ENCODE measurements at places on chromosomes 3 and 15.

- DNase-seq, result no peak
Measured at GRCh38 chr15:69313432-69314000, 14.8 kb downstream of the PAQR5 start.

DNA sequence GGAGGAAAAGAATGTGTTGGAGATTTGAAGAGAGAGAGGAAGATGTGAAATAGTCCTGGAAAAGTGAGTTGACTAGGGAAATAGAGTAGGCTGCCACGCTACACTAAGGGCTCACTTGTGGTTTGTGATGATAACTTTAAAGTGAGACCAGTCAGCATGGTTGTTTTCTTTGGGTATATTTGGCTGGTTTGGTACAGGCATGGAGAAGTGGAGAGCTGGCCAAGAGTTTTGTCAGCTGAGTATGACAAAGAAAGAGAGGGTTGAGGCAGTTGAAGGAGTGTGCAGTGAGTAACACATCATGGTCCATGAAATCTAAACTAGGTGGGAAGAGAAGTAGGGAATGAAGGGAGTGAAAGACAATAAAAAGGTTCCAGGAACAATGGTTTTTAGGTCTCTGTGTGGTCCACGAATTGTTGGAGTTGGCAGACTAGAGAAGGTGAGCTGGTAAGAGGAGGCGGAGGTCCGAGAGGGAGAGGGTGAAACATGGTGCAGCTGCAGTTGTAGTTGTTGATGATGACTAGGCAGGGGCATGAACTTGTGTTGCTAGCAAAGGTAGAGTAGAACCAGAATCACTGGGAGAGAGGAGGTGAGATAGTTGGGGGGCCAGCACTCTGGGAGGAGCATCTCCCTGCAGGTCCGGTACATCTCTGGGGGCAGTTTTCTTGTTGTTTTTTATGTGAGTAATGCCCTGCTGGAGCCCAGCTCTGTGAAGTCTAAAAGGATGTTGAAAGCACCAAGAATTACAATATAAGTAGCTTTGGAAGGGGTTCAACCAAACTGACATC is 21.0 kb downstream of the ZNF80 start:
- no peak for DNase-seq

DNA sequence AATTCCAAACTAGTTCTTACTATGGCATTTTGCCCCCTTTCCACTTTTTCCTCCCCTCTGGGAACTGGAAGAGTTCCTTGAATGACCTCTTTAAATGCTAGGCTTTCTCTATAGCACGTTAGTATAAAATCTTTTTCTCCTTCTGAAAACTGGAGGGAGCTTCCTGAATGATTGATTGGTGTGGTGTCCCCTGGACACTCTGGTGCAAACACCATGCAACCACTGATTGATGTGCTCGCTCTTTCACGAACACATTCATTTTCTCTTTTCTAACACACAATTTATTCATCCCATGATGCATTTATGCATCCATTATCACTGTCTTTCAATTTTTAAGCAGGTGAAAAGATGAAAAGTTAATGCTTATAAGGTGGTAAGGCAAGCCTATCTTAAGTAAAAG is 159.1 kb upstream of the NANOGP8 start:
- DNase-seq, result no peak

- DNase-seq, result peak; percentile 95
Measured at GRCh38 chr3:47513125-47513929, at the start of gene ELP6. Gene ELP6, minus strand, starts transcription at chr3:47513712. Its CDS starts 122 bp downstream, at chr3:47513590.

GRCh38 chr15:92520914-92521623 is 127.4 kb downstream of the ST8SIA2 start:
- DNase-seq, result no peak

DNA sequence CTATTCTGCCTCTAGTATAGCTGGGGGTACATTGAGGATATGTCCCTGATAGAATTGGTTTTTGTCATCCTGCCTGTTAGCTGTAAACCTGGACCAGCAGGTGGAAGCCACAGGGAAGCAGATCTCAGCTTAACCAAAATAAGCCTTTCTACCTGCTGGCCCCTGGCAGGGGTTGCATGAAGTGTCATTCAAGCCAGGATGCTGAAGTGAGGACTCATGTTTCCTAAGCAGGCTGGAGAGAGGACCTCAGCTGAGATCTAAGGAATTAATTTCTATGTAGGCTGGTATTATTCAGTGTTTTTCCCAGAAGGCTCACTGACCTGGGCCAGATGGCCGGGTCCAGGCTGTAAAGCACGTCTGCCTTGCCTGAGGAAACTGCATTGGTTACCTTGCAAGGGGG is 128.9 kb downstream of the MEGF11 start:
- no peak for DNase-seq

DNA sequence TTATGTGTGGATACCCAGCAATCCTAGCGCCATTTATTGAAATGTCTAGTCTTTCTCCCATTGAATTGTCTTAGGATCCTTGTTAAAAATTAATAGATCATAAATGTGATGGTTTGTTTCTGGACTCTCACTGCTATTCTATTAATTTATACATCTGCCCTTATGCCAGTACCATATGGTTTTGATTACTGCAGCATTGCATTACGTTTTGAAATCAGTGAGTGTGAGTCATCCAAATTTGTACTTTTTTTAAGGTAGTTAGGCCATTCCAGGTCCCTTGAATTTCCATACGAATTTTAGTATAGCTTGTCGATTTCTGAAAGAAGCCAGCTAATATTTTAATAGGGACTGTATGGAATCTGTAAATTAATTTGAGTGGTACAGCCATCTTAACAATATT is 648.6 kb upstream of the ZNF385D start:
- no peak for DNase-seq

DNA sequence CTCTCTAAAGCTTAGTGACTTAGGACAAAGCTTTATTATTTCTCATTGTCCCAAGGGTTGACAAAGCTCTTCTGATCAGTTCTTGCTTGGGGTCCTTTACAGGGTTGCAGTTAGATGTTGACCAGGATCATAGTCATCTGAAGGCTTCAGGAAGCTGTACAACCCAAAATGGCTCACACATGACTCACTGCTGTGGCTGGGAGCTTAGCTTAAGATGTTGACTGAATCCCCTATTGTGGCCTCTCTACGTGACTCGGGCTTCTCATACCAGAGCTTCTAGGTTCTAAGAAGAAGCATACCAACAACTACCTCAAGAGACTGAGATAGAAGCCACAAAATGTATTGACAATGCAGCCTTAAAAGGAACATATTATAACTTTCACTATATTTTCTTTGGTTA is 569.6 kb upstream of the ROBO2 start:
- no peak for DNase-seq

DNA sequence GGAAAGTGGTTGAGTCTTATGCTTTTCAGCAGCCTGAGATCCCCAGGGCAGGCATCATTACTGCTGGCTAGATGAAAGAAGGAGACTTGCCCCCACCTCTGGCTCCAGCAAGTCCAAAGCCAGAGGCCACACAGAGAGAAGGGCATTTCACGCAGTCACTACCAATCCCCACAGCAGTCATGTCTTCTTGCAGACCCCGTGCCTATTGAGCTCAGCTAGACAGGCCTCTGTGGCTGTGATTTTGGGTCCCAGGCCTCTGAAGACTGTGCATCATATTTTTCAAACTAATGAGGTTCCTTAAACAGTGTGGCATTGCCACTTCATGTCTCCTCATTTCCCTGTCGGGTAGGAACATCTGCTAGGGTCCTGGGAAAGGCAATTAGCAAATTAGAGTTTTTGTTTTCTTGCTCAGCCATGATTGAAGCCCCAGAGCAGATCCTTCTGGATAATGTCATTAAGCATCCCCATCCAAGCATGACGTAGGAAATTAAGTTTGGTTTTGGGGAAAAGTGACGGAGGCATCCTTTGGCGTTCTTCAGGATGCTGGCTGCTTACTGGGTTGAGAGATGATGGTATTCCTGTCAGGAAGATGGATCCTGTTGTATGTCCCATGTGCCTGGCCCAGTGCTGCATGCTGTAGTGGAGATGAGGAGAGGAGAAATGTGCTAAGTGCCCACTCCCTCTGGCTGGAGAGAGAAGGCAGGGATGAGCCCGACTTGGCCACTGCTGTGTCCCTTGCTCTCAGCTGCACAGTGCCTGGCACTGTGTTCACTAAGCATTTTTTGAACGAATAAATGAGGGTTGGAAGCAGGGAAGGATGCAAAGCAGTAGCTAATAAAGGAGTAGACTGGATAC is 7.0 kb downstream of the SPSB4 start:
- DNase-seq, result no peak

DNA sequence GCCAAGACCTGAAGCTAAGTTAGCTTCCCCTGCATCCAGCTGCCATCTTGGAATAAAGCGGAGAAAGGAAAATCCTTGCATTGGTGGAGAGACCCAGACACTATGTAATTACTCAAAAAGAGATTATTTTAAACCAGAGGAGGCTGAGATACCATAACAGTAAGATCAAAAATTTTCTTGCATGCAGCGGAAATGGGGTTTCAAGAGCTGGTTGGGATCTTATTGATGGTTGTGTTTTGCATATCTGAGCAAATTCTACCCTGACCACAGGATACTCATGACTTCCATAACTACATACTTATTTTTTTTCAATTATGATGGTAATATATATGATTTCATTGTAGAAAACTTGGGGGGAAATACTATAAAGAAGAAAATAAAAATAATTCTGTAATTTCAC is 17.5 kb downstream of the TMEM158 start:
- no peak for DNase-seq

- DNase-seq, result no peak
Measured at GRCh38 chr3:31288641-31289100, 244.1 kb upstream of the STT3B start.

DNA sequence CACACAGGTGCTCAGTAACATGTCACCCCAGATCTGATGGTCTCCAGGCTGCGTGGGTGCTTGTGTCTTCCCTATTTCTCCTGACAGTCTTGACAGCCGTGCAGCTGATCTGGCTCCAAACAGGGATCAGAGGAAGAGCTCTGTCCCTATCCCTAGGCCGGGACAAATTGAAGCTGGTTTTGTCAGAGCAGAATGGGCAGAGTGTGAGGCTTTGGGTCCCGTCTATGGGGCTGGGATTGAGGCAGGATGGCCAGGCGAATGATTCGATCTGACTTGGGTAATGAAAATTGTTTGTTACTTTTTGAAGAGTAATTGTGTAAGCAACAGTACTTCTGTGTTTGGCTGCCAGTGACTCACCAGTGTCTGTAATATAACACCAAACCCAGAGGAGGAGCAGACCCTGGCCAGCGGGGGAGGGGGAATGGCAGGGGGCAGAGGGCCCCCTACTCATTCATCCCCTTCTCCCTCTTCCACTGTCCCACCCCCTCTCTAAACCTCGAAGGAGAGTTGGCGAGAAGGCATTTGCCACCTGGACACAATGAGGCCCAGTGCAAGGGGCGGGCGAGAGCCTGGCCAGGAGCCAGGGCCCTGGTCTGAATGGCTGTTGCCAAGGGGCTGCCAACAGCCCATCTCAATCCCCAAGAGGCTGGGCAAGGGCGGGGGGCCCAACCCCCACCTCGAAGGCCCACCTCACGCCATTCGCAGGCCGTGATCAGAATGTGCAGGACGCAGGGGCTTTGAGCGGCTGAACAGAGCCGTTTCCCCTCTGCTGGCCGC is 4.9 kb upstream of the MAGEF1 start:
- DNase-seq, result no peak

DNA sequence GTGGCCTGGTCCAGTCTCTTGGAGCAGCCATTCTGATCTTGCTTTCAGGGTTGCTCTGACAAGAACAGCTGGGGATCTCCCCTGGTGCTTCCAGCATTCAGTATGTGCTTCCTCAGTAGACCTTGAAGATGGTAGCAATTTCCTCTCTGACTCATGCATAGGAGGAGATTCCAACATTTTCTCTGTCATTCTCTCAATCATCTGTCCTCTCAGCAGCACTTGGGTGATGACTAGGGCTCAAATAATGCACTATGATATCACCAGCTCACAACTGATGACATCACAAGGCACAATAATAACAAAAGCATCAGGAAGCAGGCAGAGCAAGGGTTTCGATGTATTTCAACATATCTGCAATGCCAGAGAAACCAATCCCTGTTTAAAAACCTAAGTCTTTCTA is 52.7 kb downstream of the NFKBIZ start:
- no peak for DNase-seq

- DNase-seq, result no peak
Measured at GRCh38 chr3:157956850-157957249, 149.4 kb downstream of the SHOX2 start.
